ENCODE measurements at places on chromosomes 11 and 22.
A peak's percentile ranks its signal among the peaks of the same experiment; 100 is the strongest.

GRCh38 chr22:25564320-25564978 is at the start of gene GRK3:
GRK3 (plus strand) TSS chr22:25564675; CDS start chr22:25565041, 366 bp downstream.
- peak; percentile 90 for DNase-seq

DNA sequence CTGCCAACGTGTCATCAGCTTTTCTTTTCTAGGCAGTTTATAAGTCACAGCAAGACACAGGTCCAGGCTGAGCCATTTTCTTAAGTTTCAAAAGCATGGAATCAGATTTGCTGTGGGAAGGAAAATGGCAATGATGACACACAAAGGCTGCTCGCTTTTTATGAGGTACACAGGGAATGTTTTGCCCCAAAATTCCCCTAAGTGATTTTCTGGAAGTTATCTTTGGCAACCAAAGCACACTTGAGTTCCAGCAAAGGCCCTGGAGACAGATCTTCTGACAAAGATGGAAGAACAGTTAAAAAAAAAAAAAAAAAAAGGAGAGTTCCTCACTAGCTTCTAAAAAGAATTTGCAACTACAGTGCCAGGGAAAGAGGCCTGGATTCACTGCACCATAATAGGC is 260.8 kb downstream of the LARGE1 start:
- no peak for DNase-seq

DNA sequence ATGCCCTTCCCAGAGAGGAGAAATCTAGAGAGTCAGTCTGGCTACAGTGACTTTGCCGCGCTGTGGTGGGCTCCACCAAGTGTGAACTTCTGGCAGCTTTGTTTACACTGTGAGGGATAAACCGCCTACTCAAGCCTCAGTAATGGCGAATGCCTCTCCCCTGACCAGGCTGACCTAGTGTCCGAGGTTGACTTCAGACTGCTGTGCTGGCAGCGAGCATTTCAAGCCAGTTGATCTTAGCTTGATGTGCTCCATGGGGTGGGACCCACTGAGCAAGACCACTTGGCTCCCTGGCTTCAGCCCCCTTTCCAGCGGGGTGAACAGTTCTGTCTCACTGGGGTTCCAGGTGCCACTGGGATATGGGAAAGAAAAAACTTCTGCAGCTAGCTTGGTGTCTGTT is 38.6 kb upstream of the PTH start:
- DNase-seq, result no peak

- no peak for DNase-seq
Observed at GRCh38 chr11:18611196-18611595, 11.6 kb downstream of the MISFA start.

DNA sequence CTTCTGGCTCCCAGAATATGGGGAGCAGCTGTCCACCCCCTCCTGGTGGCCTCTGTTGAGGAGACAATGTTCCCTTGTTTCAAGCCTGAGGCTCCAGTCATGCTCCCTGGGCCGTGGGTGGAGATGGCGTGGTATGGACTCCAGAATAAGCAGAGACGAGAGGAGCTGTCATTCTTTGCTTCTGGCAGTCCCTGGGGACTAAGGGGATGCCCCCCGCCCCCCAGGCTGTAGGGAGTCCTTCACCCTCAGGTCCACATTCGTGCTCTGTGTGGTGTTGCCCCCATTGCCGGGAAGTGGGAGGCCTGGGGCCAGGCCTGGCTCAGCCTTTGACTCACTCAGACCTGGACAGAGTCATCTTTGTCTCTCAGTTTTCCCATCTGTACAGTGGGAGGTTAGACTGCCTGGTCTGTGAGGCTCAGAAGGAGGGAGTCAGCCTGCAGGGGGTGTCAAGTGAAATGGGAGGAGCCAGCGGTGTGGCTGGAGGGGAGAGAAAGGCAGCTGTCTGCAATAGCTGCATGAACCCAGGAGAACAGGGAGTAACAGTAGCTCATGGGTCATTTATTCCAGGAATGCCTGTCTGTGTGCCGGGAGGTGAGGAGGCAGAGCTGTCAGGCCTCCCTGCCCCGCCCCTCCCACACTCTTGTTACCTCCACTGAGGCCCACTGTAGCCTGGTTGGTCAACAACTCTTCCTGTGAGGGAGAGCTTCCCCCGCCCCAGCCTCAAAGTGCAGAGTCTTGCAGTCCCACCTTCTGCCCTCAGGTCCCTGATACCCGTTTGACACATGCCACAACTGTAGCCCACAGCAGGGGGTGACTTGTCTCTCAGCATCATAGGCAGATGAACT is 6.3 kb downstream of the ARHGEF17 start:
- DNase-seq, result no peak

DNA sequence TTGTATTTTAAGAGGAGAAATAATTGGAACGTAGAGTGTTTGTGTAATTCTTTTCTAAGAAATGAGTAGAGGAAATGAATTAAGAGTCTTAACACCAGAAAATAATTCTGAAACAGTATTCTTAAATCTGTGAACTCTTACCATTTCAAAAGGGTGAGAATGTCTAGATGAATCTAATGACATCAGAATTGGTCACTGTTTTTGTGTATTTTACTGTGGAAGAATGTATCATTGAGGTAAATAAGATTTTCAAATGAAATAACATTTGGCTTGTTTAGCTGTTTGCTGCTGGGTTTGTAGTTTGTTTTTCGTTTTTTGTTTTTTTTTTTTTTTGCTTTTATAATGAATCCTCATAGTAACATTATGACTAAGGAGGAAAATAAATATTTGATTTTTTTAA is 97.6 kb downstream of the EMSY start:
- no peak for DNase-seq

DNA sequence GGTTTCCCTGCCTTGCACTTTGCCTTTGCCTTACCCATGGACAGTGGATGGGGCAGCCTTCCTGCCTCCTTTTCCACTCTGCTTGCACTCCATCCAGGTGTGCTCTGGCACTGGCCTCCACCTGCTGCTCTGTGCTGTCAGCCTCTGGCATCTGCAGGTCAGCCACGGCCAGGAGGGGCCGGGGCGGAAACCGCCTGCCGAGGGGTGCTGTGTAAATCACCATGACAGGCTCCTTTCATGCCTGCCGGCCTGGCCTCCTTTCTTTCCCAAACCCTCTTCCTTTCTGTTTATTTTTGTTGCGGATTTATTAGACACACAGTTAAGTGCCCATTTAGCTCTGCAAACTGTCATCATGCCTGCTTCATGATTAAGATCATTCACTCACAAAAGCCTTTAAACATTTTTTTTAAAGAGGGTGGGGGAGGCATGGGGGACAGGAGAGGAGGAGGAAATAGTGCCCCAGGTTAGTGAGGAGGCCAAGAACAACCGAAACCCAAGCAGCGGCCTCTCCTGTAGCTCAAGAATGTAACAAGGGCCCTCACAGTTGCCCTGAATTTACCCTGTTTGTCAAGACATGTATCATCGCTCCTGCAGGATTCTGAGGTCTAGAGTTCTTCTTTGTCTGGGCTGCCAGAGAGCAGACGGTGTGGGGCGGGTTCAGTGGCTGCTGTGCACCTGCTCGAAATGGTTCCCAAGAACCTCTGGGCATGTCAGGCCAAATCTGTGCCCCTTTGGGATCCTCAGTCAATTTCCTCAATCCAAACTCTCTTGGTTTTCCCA is 83.3 kb downstream of the BARX2 start:
- DNase-seq, result peak; percentile 44

DNA sequence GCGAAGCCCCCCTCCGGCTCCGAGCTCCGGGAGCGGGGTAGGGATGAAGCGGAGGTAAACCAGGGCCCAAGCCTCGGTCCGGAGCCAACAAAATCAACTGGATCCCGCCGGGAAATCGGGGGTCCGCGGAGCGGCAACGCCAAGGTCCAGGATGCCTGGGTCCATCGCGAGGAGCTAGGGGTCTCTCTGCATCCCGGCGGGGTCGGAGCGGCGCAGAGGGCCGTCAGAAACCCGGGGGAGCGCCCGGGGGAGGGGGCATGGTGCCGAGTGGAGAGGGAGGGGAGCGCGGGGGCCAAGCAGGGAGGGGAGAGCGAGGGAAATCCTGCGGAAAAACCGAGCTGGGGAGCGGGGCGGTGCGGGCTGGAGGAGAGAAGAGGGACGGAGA is 51.8 kb downstream of the SLC22A12 start:
- no peak for DNase-seq

DNA sequence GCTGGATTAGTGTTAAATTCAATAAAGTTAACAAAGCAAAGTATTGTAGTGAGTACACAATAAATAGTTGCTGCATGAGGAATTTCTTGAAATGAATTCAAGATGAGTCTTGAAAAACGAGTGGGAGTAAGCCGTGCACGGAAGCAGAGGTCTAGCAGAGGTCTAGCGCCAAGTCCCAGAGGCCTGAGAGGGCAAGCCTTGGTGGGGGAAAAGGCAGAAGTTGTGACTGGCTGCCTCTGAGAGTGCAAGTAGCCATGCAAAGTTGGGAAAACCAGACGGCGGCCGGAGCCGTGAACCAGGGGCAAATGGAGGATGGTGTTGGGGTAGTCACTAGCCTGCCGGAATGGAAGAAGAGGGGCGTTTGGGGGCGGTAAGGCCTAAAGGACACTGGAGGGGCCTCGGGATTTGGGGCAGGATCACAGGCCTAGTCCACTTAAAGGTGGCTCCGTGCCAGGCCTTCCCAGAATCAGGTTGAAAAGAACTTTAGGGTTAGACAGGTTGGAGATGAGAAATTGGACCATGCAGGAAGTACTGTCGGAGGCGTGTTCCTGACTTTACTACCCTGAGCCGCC is 379 bp upstream of the SLC3A2 start:
- DNase-seq, result peak; percentile 90

- peak; percentile 95 for DNase-seq
Observed at GRCh38 chr11:67265633-67266448, 432 bp upstream of the GRK2 start.

DNA sequence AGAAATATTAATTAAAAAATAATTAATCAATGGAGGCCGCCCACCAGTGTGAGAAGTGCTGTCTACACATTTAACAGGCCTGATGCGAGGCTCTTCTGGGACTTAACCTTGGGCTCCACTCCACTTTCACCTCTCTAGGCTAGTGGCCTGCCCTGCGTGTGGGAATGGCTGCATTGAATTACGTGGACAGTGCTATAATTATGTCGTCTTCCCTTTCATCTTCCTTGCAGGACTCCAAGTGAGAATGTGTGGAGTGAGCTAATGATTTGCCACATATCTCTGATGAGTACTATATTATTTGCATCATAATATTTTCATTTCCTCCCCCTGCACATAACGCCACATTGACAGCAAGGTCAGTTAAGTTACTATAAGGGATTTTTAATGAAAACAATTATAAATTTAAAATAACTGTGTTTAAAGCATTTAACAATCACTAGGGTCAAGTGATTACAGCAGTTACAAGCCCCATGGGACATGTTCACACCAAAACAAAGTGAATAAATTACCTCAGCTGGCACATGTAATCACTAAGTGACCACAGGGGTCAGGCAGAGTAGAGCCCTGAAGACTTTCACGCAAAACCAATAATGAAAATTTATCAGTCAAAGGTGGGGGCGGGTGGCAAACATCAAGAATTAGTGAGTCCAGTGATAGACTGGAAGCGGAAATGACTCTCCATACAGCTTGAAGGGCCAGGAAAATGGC is 63.5 kb downstream of the MPPED2 start:
- DNase-seq, result no peak

DNA sequence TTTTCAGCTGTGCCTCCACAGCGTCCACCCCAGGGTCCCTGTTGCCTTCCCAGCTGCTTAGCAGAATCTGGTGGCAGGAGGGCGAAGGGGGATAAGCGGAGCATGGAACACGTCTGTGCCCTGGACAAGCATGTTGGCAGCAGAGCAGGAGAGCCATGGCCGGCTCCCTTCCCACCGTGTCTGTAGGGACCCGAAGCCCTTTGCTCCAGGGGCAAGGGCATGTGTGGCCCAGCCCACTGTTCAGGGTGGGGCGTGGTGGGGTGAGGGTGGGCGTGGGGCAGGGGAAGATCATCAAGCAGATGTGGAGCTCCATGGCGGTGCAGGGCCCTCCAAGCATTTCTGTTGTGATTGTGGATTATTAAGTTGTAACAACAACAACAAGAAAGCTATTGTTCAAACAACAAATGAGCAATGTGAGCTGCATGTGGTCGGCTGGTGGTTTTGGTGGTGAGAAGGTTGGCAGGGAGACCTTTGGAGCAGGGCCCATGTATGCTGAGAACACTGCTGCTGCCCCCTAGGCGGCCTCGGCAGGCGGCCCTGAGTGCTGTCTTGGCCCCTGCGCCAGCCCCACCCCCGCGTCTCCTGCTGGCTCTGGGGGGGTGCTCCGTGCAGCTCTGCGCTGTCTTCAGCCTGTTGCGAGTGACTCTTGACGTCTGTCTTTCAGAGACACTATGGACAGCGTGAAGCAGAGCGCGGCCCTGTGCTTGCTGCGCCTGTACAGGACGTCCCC is 50.9 kb downstream of the AP2A2 start:
- no peak for DNase-seq

GRCh38 chr11:12281571-12282478 is 95.5 kb upstream of the PARVA start:
- peak; percentile 95 for DNase-seq

- DNase-seq, result no peak
Observed at GRCh38 chr11:122673701-122674100, 18.2 kb downstream of the UBASH3B start.

- no peak for DNase-seq
Observed at GRCh38 chr11:19275496-19275895, 34.8 kb upstream of the E2F8 start.

- no peak for DNase-seq
Observed at GRCh38 chr11:40838181-40838683, 621.2 kb downstream of the LRRC4C start.

DNA sequence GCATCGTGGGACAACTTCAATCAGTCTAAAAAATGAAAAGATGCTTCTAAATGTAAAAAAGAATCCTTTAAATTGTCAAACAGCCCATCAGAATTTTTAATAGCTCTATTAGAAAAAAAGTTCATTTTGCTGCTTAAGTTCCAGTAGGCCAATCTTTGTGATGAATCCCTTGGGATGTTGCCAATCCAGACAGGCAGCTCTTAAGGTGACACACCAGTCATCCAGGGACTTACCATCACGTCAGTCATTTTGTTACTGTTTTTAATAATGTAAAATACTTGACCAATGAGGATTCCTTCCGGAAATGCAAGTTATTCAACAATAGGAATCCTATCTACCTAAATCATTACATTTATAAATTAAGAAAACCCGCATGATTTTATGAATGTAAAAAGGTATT is 47.8 kb upstream of the TMEM45B start:
- no peak for DNase-seq

DNA sequence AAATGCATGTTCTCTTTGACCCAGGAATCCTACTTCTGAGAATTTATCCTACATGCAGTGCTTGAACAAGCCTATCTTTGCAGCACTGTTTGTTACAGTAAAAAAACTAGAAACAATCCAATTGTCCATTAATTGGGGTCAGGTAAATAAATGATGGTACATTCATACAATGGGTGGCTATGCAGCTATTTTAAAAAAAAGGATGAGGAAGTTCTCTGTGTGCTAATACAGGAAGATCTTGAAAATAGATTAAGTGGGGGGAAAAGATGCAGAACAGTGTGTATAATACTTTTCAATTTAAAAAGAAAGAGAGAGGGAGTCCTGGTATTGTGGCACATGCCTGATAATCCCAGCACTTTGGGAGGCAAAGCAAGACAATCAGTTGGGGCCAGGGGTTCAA is 9.5 kb upstream of the CREB3L1 start:
- no peak for DNase-seq

All from posterior vena cava (tissue), 2 donors.